ENCODE measurements at places on chromosomes 12 and 14.

DNA sequence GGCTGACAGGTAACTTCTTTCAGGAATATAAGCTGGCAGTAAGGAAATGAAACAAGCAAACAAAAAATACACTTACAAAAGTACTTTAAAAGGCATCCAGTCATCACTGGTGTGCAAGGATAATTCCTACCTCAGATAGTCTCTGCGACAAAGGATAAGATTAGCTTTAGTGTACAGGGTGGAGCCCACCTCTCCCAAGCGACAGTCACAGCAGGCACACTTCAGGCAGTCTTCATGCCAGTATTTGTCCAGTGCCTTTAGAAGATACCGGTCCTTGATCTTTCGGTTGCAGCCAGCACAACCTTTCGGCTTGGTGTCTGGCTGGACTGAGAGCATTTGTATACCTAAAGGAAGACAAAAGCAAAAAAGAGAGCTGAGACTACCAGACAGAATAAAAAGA, 5.4 kb downstream of the LMO3 start:
- no peak for DNase-seq

DNA sequence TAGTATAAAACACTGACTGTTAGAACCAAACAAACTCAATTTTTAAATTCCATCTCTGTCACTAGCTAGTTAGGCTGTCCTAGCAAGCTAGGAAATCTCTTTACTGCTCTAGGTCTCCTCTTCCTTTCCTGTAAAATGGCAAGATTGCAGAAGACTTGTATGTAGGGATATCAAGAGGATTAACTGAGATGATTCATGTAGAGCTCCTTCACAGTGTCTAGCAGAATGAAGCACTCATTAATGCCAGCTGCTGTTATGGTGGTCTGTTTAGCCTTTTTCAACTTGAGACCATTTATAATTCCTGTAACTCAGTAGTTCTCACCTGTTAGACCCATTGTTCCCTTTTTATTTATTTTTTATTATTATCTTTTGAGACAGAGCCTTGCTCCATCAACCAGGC, 67.8 kb upstream of the KCNH3 start:
- no peak for DNase-seq

DNA sequence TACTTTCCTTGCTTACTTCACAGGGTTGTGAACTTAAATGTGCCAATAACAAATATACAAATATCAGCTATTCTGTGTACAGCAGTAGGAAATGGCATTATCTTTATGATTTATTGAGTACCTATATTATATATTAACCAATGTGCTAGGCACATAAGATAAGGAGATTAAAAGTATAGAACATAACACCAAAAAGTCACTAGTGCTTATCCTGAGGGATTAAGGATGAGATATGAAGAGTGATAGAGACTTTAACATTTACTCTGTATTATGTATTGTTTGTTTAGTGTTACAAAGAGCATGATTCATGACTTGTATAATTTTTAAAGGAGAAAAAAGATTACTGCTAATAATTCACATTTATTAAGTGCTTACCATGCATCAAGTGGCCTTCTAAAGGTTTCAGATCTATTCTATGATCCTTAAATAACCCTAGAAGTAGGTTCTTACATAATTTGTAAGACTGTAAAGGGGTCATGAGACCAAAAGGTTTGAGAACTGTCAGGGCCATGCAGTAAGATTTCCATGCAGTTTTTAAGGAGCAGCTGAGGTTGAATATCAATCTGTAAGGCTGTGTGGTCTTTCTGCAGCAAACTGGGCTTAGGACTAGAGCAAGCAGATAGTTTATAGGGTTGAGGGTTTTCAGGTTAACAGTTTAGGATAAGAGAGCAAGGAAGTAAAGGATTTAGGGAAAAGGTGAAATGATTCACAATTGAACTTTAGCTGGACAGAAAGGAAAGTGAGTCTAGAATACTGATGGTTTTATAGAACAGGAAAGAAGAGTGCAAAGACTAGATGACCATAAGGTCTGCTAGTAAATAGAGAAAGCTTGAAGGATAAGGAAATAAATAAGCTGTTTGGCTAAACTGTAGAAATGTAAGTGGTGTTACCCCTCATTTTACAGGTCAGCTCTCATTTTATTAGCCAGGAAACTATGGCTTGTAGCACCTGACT, 7.0 kb downstream of the PYROXD1 start:
- no peak for DNase-seq

- no peak for DNase-seq
These were observed 190.7 kb upstream of the PPFIA2 start for GRCh38 chr12:81949841-81950308.

GRCh38 chr14:68377459-68377858, 415.4 kb downstream of the ZFP36L1 start:
- peak; percentile 29 for DNase-seq

GRCh38 chr12:11134305-11134704, at the start of gene TAS2R30:
Gene TAS2R30 (minus strand): TSS chr12:11134644. CDS start chr12:11134244, 400 bp downstream.
- no peak for DNase-seq

DNA sequence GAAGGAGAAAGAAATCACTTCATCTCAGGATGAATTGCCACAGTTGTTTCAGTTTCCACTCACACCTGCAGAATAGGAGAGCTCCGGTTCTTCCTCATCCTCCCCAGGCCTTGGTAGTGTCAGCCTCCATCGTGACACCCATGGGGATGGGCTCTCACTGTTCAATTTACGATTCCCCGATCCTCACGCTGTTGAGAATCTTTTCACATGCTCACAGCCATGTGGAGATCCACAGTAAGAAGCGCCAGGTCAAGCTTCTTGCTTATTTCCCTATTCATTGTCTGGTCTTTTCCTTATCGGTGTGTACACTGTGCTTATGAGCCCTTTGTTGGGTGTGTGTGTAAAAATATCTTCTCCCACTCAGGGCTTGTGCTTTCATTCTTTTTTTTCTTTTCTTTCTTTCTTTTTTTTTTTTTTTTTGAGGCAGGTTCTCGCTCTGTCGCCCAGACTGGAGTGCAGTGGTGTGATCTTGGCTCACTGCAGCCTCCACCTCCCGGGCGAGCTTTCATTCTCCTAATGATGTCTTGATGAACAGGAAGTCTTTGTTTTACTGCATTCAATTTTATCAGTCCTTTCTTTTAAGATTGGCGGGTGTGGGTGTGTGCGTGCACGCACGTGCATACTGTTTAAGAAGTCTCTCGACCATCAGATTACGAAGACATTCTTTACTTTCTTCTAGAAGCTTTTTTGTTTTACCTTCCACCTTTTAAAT, 21.5 kb downstream of the RIN3 start:
- DNase-seq: no peak

GRCh38 chr14:65301862-65302539, 110.5 kb upstream of the FUT8 start:
- no peak for DNase-seq

GRCh38 chr12:49515266-49515665, 23.6 kb upstream of the KCNH3 start:
- DNase-seq: peak; percentile 68

DNA sequence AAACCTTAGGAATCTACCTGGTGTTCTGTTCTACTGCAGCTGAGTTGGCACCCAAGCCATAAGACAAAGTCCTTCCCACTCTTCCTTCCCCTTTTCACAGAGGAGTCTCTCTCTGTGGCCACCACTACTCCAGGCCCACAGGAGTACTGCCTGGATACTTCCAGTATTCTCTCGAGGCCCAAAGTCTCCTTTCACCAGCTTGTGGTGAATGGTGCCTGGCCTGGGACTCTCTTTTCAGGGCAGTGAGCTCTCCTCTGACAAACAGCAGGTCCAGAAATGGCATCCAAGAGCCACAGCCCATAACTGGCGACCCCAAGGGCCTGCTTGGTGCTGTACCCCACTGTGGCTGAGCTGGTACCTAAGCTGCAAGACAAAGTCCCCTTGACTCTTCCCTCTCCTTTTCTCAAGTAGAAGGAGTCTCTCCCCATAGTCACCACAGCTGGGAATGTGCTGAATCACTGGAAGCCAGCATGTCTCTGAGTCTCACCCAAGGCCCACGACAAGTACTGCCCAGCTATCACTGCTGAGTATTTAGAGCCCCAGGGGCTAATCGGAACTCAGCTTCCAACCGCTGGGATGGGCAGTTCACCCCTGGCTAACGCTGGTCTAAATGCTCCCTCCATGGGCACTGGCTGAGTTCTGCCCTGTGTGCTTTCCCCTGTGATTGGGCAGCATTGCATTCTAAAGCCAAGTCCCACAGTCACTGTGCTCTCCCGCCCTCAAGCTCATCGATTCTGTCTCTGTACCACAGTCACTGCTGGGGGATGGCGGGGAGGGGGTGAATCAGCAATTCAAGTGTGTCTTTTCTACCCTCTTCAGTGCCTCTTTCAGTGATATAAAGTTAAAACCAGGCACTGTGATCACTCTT, 6.1 kb downstream of the A2ML1 start:
- no peak for DNase-seq

GRCh38 chr12:130664252-130664651, 51.8 kb downstream of the RIMBP2 start:
- no peak for DNase-seq

DNA sequence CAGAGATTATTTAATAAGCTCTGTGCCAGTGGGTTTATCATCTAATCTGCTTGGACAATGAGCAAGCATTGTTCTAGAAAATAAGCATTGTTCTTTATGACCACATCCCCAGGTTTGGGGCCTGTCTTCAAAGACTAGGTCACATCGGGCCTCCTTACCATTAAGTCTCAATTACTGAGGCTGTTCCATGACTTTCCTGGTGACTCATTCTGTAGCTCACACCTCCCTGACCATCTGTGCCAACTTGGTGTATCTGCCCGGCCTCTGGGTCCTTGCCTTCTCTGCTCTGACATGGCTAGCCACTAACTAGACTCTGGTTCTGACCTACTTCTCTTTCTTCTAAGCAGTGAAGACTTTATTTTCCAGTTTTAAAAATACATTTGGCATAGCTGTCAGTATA, 44.4 kb upstream of the PLEKHA5 start:
- no peak for DNase-seq

DNA sequence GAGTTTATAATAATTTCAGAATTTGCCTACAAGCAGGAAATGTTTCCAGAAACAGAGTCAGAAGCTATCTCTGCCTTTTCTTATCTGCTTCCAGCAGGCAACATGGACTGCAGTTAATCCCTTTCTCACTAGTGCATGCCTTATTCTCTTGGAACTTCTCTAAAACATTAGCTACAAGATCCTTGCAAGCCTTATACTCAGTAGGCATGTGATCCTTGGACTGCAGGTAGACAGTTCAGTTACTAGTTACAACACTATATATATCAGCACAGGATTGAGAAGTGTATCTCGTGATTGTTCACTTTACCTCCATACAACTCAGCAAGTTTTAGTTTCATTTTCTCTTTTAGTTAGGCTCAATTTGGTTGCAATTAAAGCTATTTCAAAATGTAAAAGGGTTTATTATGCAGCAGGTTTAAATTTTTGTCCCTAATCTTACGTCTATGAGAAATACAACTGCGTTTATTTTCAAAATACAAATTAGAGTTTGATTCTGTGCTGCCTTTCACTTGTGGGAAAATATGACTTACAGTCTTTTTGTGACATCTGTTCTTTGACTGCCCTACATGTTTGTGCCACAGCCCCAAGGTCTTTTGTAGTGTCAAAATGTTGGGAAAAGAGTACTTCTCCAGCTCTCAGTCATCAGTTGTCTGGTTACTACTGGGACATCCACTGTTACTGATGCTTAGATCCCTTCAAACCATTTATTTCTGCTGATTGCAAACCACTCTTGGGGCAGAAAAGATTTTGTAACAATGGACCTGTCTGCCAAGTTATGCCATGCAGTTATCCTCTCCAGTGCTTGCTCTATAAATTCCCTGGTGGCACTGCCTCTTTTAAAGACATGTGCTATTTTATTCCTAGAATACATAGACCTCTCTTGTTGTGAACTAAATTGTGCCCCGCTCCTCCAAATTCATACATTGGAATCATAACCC, 709.0 kb upstream of the FOXG1 start:
- no peak for DNase-seq

- no peak for DNase-seq
These were observed 8.0 kb downstream of the IFT43 start for GRCh38 chr14:75993567-75994041.

GRCh38 chr12:71665090-71665463, 976 bp downstream of the THAP2 start:
- no peak for DNase-seq

GRCh38 chr12:27208414-27208750, 35.7 kb upstream of the STK38L start:
- no peak for DNase-seq

DNA sequence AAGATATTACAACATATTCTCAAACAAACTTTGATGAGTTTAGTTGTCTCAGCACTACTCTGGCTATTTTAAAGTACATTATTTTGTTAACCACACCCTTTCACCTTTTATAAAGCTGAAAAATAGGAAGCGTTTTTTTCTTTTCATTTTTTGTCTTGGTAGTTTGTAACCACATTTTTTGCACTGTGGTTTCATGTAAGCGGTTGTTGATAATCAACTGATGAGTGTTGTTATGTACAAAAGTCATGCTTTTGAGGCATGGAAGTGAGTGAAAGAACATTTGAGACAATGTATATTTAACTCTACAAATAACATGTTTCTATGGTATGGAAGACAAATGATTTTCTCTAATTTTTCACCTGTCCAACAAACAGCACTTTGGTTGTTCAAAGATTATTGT, 52.1 kb upstream of the ATP2B1 start:
- no peak for DNase-seq

DNA sequence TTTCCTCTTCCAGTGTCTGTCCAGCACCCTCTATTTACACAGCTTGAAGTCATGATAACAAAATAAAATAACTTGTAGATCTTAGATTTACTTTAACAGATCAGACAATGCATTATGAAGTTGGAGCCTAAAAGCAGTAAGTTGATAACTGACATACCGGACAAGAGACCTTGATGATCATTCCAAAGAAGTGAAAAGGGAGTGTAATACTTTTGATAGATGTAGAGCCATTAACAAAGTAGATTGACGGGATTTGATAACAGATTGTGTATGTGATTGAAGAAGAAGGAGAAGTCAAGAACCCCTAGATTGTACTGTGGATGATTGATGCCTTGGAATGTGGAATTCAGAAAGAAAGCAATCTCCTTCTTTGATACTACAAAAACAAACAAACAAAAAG, 403.8 kb upstream of the MGAT4C start:
- no peak for DNase-seq

- no peak for DNase-seq
These were observed 96.2 kb upstream of the TMPO start for GRCh38 chr12:98419081-98419794.

- no peak for DNase-seq
These were observed 32.9 kb downstream of the SOS2 start for GRCh38 chr14:50198499-50198898.

GRCh38 chr14:60658211-60658690, 9.0 kb upstream of the SIX1 start:
- no peak for DNase-seq

- DNase-seq: no peak
These were observed 55.7 kb downstream of the PCNX1 start for GRCh38 chr14:70962935-70963334.

DNA sequence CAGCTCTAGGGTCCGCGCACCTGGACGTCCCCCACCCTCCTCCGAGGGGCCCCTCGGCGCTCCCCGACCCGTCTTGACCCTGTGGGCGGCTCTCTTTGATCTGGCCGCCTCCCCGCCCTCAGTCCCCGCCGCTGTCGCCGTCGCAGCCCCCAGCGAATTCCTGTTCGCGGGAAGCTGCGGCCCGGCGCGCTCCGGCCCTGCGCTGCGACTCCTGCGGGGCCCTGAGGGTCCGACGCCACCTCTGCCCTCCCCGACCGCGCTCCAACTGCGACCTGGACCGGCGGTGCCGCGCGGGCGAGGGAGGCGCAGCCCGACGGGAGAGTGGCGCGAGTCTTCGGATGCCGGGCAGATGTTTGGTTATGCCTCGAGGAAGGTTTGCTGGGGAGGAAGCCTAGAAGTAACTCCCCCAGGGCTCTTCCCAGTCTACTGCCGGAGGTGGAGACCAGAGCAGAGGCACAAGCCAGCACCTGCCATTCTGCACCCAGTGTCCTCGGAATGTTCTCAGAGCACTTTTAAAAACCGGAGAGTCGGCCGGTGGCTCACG, 440 bp upstream of the ISM2 start:
- DNase-seq: peak; percentile 51

Data from AG20443 (cell line).